ENCODE measurements at places on chromosomes 3 and 15.

- no peak for DNase-seq
These were observed 54.6 kb upstream of the SSR3 start for GRCh38 chr3:156609546-156609945.

GRCh38 chr3:99394831-99395778 lies 243.3 kb upstream of the COL8A1 start:
- no peak for DNase-seq

DNA sequence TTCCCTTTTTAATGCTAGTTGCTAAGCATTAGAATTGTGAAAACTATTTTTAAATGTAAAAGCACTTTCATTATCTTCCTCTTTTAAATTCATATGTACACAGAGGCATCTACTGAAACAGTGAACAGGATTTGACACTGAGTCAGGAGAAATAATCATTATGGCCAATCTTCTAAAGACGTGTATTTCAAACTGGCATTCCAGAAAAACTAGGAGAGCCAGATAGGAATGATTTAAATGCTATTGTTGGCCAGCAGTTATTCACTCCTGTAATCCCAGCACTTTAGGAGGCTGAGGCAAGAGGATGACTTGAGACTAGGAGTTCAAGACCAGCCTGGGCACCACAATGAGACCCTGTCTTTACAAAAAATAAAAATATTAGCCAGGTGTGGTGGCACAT lies 67.6 kb upstream of the RAP2B start:
- no peak for DNase-seq

GRCh38 chr15:96421178-96421601 lies 90.7 kb downstream of the NR2F2 start:
- no peak for DNase-seq

DNA sequence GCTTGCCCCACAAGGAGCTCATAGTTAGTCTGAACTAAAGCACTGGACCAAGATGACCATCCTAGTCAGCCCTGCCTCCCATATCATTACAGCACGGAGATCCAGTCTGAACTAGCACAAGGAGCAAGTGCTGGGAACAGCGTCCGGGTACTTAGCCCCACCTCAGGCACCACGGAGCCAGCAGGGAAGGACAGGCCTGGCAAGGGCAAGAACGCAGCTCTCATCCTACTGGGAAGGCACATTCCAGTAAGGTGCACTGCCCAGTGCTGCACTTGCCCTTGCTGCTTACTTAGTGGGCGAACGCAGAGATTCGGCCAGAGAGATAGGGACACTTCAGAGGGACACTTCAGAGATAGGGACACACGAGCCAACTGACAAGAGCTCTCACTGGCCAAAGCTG lies 27.6 kb downstream of the SEC61A1 start:
- no peak for DNase-seq

- no peak for DNase-seq
These were observed 16.8 kb downstream of the AGTR1 start for GRCh38 chr3:148714521-148714920.

DNA sequence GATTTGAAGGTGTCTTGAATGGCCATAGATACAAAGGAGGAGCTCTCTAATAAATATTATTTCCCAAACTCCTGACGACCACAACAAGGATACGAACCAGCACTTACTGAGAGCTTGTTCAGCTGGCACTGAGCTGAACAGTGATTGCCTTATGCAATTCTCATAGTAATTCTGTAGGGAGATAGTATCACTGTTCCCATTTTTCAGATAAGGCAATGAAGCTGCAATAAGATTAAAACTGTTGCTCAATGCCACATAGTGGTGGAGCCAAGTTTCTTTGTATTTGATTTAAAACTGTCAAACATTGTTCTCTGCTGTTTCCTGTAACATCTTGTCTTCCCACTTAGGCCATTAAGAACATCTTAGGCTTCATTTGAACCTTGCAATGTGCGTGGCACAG lies 163.9 kb downstream of the RPLP1 start:
- no peak for DNase-seq

DNA sequence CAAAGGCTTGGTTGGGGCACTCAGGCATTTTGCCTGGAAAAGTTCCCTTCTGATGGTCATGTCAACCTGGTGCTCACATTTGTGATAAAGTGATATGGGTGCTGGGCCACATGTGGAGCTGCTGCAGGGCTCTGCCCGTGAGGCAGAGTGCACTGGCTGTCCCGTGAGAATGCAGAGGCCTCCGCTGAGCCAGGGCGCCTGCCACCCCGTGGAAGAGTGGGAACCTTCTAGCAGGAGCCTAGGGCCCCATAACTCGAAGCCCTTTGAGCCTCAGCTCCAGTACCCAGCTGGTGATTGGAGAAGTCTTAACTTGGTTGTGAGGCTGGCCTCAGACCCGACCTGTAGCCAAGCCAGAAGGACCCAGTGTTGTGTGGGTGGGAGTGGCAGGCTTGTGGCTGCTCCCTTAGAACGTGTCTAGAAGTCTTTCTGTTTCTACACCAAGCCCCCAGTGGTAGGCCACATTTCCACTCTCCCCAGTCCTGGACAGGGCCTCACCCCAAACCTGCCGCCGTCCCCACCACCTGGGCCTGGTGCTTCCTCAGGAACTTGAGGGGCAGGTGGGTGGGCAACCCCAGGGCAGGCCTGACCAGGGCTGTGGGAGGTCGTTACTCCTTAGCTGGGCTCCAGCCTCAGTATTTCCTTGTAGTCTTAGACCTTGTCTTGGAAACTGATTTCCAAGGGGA lies 19.7 kb downstream of the SEC61A1 start:
- no peak for DNase-seq

- no peak for DNase-seq
These were observed 24.1 kb downstream of the WDR48 start for GRCh38 chr3:39075910-39076309.

GRCh38 chr3:17800232-17800631 lies 57.8 kb upstream of the TBC1D5 start:
- no peak for DNase-seq

DNA sequence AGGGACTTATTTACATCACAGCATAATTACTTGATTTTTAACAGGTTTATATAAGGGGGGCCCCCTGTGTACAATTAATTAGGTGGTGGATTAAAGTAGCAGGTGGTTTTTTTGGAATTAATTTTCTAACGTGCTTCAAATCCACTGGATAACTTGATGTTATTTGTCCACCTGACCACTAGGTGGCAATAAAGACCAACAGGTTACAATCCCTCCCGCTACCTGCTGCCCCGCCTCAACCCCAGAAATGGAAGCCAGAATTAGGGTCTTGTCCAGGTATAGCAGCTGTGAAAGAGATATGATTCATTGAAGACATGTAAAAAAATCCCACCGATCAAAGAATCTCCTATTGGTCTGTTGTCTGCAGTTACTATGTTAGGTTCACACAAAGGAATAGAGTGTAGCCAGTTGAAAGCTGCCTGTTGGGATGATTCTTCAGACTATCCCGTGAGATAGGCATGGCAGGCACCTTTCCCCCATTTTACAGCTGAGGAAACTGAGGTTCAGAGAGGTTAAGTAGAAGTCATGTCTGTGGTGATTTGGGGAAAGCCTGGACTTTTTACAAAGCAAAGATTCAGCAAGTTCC lies 44.0 kb downstream of the MFSD1 start:
- DNase-seq, result peak; percentile 8

GRCh38 chr15:72358121-72358520 lies 17.7 kb downstream of the HEXA start:
- no peak for DNase-seq

DNA sequence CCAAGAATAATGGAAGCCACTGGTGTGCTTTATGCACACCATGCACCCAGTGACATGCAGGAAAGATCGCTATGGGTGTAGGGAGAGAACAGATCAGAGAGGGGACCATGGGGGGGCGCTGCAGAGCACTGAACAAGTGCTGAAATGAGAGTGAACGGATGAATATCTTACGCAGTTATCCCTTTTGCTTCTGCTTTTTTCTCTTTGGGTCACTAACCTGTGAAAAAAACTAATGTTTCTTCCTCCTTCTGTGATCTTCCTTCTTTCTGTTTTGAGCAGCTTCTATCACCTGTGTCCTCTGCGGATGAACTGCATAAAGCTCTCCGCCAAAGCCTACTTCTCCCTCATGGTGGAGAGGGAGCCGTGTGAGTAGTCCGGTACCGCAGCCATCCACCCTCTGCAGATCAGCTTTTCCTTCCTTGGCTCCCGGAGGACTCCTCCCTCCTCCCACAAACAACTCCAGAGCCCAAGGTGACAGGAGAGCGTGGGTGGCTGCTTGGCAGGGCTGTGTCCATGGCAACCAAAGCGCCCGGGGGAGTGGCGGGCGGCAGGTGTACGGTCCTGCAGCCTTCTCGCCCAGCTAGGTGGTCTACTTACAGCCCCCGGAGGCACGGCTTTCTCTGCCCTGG lies 106.2 kb downstream of the DGKG start:
- no peak for DNase-seq

DNA sequence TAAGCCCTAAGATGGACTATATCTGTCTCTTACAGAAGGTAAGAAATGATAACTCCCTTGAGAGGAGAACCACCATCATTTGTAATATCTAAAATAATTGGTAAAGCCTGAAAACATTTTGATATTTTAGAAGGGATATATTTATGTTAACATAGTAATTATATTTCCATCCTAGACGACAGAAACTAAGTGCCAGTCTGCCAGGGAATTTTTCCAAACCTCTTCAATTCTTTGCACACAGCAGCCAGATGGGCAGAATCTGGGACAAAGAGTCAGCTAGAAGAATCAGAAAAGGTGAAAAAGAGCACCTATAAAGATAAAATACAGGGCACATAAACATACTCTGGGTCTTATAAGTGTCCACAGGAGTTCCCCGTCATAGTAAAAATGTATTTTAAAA lies 70.0 kb upstream of the CBLB start:
- no peak for DNase-seq

- no peak for DNase-seq
These were observed 21.5 kb downstream of the GABRR3 start for GRCh38 chr3:98013411-98014267.

GRCh38 chr15:61748529-61748928 lies 311.7 kb downstream of the VPS13C start:
- DNase-seq, result no peak

GRCh38 chr3:171971919-171972514 lies 67.4 kb upstream of the FNDC3B start:
- DNase-seq, result no peak

- DNase-seq, result no peak
These were observed 1.0 kb upstream of the ISY1 start for GRCh38 chr3:129161860-129162271.

DNA sequence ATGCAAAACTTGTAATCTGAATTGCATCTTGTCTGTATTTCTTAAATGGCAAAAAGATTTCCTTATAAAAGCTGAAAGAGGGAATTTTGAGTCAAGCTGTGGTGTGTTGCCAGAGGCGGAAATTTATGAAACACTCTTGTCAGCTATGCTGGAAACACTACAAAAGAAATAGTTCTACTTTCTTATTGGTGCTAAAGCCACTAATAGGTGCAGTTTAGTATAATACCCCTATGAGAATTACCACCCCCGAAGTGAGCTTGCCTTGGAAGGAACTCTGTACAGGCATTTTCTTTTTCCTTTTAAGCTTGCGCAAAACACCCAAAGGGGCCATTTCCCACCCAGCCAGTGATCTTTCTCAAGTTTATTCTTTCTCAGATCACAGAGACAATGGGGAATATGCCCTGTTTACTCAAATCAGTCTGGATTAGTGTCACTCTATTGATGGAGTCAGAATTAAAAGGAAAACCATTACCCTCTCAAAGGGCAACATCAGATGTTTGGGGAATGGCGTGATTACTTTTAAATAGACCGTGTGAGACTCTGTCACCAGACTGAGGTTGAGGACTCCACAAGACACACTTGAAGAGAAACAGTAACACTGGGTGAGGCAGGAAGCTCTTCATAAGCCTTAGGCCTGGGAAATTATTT lies 166.0 kb downstream of the TP63 start:
- DNase-seq, result no peak

- DNase-seq, result no peak
These were observed 9.5 kb upstream of the APBA2 start for GRCh38 chr15:28876131-28876844.

GRCh38 chr3:50245831-50246516 lies 10.0 kb downstream of the GNAI2 start:
- peak; percentile 44 for DNase-seq

GRCh38 chr3:158100681-158101080 lies 5.5 kb downstream of the SHOX2 start:
- no peak for DNase-seq

DNA sequence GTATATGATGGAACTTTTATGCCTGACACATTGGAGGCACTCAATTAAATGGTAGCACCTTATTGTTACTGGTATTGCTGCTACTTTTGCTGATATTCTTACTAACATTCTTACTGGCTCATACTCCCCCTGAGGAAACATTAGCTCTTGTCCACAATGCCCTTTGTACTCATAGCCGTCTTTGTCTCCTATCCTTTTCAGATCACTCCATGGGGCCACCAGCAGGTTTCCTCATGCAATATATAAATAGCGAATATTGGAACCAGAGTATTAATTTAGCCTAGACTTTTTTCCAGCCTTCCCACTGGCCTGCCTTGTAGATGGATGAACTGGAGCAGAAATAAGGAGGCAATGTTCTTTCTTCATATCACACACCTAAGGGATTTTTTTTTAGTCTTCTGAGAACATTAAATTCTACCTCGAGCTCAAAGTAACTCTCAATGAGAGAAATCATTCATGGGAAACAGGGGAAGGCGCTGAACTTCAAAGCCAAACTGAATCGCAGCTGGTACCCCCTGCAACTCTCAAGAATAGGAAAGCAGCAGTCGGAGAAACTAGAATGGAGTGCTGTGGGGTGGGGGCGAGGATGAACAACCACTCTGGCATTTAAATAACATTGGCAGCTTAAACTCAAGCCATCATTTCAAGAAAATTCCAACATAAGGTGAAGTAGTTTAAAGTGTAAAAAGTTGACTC lies 300.3 kb downstream of the TAFA4 start:
- no peak for DNase-seq

- DNase-seq, result no peak
These were observed 214.5 kb downstream of the ZIC4 start for GRCh38 chr3:147191795-147192385.

DNA sequence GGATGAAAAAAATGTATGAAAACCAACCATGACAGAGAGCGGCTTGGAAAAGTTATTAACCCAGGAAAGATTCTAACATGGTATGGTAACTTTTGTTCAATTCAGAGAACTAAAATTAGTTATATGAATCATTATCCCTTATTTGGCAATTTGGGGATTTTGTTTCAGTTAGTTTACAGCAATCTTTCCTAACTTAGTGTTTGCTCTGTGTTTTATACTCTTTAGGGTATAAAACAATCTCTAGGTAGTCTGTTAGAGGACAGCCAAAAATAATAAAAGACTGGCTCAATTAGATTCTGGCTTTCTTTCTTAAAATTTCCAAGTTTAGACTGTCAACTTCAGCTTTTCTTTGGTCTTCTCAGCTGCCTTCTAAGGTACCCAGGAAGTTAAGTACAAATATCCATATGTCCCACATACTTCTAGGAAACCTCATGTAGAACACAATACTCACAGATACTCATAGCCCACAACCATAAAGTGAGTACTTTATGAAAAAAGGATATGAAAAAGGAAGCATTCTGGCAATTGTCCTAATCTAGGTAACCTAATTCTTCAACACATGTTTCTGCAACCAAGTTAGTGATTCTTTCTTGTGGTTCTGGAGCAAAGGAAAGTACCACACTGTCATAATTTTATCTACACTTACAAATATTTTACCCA lies 849.3 kb downstream of the ROBO1 start:
- no peak for DNase-seq

- no peak for DNase-seq
These were observed 815 bp downstream of the SPINT1 start for GRCh38 chr15:40844696-40845030.
